ENCODE measurements at places on chromosomes 11 and 22.
A peak's percentile ranks its signal among the peaks of the same experiment; 100 is the strongest.

GRCh38 chr11:81241672-81242275 is 1491.9 kb downstream of the FAM181B start:
- DNase-seq: no peak

DNA sequence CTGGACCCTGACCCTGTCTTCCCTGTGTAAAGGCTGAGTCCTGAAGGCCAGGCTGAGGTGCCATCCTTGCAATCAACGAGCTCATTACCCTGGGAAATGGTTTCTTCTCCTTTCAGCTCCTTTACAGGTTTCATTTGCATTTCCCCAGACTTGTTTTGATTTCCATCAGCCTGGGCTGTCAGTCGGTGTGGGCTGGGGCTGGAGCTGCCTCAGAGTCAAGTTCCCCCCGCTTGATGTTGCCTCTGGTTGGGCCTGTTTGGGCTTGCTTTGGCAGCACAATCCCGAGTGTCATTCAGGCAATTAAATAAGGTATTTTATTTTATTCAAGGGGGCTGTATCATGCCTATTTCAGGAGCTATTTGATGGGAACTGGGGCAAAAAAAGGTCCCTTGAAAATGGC is 424.9 kb downstream of the INSC start:
- DNase-seq: no peak

DNA sequence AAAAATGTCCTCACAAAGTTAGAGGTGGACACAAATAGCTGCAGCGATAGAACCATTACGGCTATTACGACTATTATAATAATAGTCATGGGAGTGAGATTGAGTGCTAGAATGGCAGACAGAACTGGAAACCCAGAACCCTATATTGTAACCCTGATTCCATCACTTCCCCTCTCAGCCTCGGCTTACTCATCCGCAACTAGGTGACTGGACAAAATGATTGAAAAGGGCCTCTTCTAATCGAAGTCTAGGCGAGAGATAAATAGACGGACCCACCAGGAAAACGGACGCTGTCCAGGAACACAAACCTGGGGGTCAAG is 629 bp downstream of the PSMA1 start:
- DNase-seq: no peak

- no peak for DNase-seq
Measured at GRCh38 chr11:42315267-42315666, 855.8 kb upstream of the LRRC4C start.

DNA sequence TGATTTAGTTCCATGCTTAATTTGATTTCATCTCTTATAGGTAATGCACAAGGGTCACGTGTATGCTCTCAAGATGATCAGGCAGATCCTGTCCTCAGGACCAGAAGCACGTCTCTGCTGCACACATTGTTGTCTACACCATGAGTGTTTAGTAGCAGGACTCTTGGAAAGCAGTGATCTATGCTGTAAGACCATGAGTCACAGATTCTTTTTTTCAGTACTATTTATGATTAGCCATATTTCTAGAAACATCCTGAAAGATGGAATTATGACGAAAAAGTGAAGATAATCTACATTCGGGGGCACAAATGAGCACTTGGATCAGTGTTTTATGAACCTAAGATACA is 29.6 kb downstream of the ZBED4 start:
- DNase-seq: no peak

DNA sequence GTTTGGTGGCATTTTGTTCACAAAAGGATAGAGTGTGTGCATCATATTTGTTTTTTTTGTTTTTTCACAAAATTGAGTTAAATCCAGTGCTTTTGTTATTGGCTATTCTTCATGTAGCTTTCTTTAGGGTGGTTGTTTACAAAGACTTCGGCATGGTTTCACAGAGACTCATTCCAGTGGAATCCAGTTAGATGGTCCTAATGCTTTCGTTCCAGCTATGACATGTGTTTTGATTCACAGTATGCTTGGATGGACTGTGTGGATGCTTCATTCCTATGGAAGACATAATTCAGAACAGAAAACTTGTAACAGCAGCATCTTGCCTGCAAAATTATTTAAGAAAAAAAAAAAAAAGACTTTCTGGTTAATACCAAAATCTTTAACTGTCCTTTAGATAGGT is 97.9 kb downstream of the PDHX start:
- DNase-seq: peak; percentile 78

DNA sequence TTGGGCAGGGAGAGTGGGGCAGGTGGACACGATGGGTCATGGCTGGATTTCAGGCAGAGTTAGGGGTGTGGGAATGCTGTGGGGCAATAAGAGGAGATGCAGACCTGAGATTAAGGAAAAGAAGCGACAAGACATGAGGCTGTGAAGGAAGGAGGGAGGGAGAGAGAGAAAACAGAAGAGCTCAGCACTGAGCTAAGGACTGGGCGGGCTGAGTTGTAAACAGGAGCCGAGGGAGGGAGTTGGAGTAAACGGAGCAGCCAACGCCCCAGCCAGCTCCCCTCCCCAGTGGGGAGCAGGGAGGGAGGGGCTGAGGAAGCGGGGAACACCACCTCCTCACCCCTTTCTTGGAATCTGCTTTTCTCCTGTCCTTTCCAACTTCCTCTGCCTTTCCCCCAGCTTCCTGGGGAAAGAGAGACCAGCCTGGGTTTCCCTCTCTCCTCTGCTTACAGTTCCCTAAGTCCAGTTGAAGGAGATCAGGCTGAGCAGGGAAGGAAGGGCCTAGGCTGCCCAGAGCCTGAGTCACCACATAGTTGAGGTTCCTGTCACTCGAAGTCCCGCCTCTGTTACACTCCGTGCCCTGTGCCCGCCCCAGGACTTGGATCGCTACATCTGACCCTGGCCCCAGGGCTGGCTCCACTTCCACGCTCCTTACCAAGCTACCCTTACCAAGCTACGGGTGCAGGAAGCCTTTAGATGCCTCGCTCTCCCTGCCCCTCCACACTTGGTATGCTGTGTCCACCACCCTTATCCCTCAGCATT is 6.7 kb upstream of the AHNAK start:
- peak; percentile 89 for DNase-seq

GRCh38 chr11:28773606-28774005 is 665.4 kb downstream of the METTL15 start:
- no peak for DNase-seq

DNA sequence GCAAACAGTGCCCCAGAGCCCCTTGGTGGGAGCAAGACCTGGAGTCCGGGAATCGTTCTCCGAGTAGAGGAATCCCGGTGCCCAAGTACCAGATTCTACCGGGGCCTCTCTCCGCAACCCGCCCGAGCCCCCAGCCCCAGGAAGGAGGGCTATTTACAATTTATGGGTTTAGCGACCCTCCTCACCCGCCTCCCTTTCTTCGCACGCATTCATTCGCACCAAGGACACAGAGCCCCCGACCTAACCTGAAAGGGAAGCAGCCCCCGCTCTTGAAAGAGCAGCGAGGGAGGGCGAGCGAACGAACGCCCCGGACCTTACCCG is 628 bp downstream of the LRP4 start:
- no peak for DNase-seq

- DNase-seq: peak; percentile 14
Measured at GRCh38 chr11:35282221-35282882, 137.0 kb downstream of the SLC1A2 start.

DNA sequence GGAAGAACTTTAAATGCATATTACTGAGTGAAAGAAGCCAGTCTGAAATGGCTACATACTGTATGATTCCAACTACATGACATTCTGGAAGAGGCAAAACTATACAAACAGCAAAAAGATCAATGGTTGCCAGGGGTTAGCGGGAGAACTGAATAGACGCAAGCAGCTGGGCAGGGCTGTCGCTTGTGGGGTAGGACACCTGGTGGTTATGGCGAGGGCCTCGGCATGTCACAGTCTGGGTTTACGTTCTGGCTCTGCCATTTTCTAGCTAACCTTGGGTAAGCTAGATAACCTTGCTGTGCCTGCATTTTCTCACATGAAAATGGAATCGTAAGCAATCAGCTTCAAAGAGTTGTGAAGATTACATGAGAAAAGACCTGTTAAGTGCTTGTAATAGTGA is 55.2 kb upstream of the SYT13 start:
- no peak for DNase-seq

DNA sequence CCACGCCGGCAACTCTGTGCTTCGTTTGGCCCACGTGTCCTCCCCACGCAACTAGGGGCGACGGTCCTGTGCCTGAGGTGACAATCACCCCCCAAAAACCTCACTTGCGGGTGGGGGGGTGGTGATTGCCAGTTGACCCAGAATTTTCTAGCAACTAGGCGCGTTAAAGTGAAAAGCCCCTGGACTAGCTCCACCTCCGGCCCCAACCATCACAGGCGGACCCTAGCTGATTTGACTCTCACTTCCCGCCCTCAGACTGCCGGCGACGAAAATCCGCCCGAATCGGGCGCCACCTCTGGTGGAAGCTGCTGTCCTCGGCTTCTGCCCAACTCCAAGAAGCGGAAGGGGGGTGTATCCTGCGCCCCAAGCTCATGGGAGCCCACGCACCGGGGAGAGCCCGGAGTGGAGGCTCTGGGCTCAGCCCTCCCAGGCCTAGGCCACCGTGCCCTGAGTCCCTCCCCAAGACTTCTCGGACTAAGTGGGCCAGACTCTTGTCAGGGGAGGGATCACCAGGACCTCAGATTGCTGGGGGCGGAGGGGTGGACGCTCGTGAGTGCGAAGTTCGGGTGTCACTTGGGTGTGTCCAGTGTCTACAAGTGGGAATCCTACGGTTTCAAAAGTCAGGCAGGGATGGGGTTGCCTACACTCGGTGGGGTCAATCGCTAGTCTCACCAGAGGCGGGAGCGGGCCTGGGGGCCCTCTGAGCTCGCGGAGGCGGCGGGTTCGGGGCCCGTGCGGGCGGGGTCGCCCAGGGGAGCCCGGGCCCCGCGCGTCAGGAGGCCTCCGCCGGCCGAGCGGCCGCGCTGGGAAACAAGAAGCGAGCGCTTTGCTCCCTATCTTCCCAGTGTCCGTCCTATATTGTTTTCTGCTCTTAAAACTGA is 12.3 kb downstream of the PAX6 start:
- no peak for DNase-seq

GRCh38 chr11:70869054-70869453 is 383.3 kb downstream of the SHANK2 start:
- DNase-seq: no peak

DNA sequence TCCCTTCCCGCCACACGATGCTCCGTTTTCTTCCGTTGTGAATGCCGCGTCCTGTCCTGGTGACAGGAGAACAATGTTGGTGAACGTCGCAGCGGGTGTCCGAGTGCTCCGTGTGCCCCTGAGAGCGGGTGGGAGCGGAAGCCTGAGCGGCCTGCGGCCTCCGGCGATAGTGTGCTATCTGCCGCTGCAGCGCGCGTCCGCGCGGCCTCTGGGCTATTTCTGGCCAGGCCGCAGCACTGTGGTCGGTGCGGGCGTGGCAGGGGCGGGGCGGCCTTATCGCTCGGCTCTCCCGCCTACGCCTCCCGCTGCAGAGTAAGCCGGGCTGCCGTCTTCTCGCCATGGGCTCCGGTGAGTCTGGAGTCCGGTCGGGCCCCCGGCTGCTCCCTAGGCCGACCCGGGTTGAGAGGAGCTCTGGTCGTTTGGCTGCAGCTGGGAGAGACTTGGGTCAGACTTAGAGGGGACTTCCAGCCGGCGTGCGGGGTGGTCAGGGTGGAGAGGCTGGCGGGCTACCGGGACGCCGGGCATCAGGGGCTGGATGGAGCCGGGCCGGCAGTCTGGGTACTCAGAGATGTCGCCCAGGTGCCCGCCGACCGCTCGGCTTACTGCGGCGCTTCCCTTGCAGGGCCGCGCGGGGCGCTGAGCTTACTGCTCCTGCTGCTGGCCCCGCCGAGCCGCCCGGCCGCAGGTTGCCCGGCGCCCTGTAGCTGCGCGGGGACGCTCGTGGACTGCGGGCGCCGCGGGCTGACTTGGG is at the start of gene GP1BB:
GP1BB (plus strand) TSS at position 308 of the 751 bp plus-strand sequence; CDS start at position 339, 31 bp downstream.
- DNase-seq: no peak

GRCh38 chr11:134637091-134638015 is 225.3 kb upstream of the B3GAT1 start:
- no peak for DNase-seq

DNA sequence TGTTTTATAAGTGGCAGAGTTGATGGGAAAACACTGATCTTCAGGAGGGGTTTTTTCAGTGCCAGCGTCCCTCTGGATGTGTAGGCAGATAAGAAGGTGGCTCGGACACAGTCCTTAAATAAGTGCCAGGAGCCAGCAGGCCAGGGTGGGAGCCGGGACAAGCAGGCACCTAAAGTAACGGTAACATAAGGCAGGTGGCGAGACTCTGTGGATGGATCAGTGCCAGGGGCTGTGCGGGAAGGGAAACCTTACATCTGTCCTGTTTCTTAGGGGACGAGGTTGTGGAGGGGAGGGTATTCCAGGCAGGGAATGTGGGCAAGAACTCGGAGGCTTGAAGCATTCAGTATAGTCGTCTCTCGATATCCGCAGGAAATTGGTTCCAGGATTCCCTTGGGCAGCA is 15.9 kb downstream of the BCR start:
- no peak for DNase-seq

All from amniotic stem cell (primary cell).